Central memory CD8-positive, alpha-beta T cell (primary cell): ENCODE measurements at places on chromosomes 16 and 17.

GRCh38 chr17:77120868-77121267 lies 19.9 kb upstream of the SEC14L1 start:
- peaks cover 2% of the 10 kb centered on the region for H3K36me3 ChIP-seq
- no peak overlapping the region for H3K4me3 ChIP-seq

GRCh38 chr17:11836508-11836907 lies 160.8 kb downstream of the ZNF18 start:
- no peak overlapping the region for H3K4me3 ChIP-seq
- no peaks in the 10 kb centered on the region for H3K36me3 ChIP-seq
- no peak overlapping the region for H3K27ac ChIP-seq
- no peaks in the 10 kb centered on the region for H3K4me1 ChIP-seq
- no peak for DNase-seq

GRCh38 chr17:3766779-3767178 lies 34.2 kb downstream of the ITGAE start:
- no peak for DNase-seq
- no peaks in the 10 kb centered on the region for H3K27me3 ChIP-seq
- peak overlapping the region; percentile 89 for H3K4me3 ChIP-seq

DNA sequence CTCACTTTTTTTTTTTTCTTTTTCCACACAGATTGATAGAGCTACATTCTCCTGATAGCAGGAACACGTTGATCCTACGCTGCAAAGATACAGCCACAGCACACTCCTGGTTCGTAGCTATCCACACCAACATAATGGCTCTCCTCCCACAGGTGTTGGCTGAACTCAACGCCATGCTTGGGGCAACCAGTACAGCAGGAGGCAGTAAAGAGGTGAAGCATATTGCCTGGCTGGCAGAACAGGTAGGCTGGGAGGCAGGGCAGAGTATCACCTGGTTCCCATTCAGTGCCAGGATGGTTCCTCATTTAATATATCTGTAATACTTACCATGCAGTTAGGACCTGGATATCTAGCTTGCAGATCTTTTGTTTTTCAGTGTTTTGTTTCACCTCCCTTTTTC lies 51.1 kb upstream of the VPS4A start:
- H3K4me1 ChIP-seq = peaks cover 11% of the 10 kb centered on the region
- peaks cover 18% of the 10 kb centered on the region for H3K36me3 ChIP-seq
- H3K27me3 ChIP-seq = no peaks in the 10 kb centered on the region
- H3K4me3 ChIP-seq = no peak overlapping the region

DNA sequence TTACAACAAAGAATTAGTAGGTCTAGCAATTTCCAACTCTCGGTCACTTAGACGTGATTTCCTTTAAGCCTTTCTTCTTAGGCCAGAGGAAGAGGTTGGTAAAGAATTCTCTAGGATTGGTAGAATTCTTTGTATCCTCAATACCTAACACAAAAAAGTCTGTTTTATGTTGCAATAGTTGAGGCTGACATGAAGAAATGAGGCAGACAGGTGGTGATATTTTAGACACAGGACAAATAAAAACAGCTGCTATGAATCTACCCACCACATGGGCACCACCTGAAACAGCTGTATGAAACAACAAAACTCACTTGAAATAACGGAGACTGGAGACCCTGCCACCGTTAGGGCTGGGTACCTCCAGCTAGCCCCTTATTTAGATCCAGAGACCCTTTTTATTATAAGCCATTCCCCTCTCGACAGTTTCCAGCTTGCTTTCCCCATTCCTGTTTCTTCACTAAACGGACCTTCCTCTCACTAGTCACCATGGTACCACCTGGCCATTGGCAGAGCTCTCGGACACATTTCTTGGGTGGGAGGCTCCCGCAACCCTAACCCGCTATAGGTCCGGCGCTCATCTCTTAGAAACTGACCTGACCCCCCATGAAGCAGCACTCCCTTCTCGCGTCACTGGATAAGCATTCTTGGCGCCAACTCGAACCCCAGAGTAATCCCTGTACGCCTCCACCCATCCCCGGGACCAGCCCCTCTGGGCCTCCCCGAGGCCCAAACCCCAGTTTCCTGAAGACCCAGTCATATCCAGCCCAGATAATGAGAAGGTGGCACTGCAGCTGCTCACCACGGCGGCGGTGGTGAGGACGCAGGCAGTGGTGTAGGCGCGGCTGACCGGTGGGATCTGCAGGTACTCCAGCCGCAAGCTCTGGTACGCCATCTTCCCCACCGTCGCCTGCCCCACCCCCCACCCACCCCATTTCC lies at the start of gene DERL2:
Gene DERL2 (minus strand): TSS at position 909 of the 936 bp plus-strand sequence. CDS start 17 bp downstream, at position 892.
- no peaks in the 10 kb centered on the region for H3K27me3 ChIP-seq
- H3K4me1 ChIP-seq = peaks cover 37% of the 10 kb centered on the region
- DNase-seq = no peak
- peak within 1 kb of the TSS; percentile 97 for H3K27ac ChIP-seq
- H3K36me3 ChIP-seq = peaks cover 58% of the 10 kb centered on the region
- peak within 1 kb of the TSS; percentile 93 for H3K4me3 ChIP-seq

DNA sequence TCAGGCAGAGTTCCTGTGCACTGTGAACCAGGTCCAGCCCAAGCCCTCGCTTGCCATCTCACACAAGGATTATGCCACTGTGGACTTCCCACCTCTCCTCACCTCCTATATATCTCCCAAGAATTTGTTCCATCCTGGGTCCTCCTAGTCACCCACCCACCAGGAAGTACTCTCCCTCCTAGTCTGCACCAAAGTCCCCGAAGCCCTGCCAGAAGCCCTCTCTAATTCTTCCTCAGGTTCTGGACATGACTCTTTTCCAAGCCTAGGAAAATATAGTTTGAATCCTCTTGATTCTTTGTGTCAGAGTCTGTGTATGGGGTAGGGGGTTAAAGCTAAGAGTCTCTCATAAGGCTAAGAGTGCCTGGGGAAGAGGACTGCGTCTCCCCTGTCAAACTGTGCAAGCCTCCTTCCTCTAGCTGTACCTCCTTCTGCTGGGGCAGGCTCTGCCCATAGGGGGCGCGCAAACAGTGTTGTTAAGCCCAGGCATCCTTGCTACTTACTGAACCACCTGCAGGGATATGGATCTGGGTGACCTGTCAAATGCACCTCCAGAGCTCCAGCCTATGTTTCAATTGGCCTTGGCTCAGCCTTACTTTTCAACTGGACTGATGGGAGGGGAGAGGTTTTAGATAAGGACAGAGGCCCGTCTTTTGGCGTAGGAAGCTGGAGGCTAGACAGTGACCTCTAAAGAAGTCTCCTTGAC lies 16.6 kb upstream of the DLX4 start:
- peaks cover 7% of the 10 kb centered on the region for H3K4me1 ChIP-seq
- no peak overlapping the region for H3K4me3 ChIP-seq
- no peak overlapping the region for H3K27ac ChIP-seq
- peaks cover 82% of the 10 kb centered on the region for H3K27me3 ChIP-seq
- peaks cover 3% of the 10 kb centered on the region for H3K36me3 ChIP-seq

GRCh38 chr16:14458576-14458975 lies 171.5 kb downstream of the PARN start:
- peaks cover 14% of the 10 kb centered on the region for H3K36me3 ChIP-seq
- no peak for DNase-seq
- H3K4me1 ChIP-seq = peaks cover 23% of the 10 kb centered on the region
- no peaks in the 10 kb centered on the region for H3K27me3 ChIP-seq

- H3K36me3 ChIP-seq = peaks cover 2% of the 10 kb centered on the region
- H3K27me3 ChIP-seq = peaks cover 10% of the 10 kb centered on the region
- H3K4me1 ChIP-seq = no peaks in the 10 kb centered on the region
- H3K27ac ChIP-seq = no peak overlapping the region
- DNase-seq = no peak
Measured at GRCh38 chr17:20059728-20060188, 50.6 kb downstream of the SPECC1 start.

DNA sequence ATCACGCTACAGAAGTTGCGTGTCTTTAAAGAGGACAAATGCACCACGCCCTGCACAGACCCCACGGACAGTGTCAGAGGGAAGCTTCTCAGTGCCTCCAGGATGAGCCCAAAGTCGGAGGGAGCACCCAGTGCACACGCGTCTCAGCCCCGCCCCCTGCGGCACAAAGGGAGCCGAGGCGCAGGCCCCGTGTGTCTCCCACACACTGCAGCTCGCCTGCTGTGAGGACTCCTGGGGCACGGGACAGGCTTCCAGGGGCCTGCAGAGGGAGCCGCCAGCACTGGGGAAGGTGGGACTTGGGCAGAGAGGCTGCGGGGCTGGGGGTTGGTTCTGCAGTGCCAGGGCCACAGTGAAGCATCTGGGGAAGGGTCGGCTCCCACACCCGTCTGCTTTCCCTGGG lies 77.4 kb downstream of the LMF1 start:
- H3K36me3 ChIP-seq = peaks cover 5% of the 10 kb centered on the region
- no peaks in the 10 kb centered on the region for H3K27me3 ChIP-seq

- H3K4me3 ChIP-seq = no peak overlapping the region
- H3K36me3 ChIP-seq = peaks cover 12% of the 10 kb centered on the region
- DNase-seq = no peak
- H3K4me1 ChIP-seq = peaks cover 10% of the 10 kb centered on the region
Measured at GRCh38 chr16:67088551-67088950, 21.2 kb upstream of the PHAF1 start.

- H3K36me3 ChIP-seq = peaks cover 30% of the 10 kb centered on the region
- H3K4me3 ChIP-seq = peak overlapping the region; percentile 90
- H3K27ac ChIP-seq = peak overlapping the region; percentile 86
- peaks cover 36% of the 10 kb centered on the region for H3K4me1 ChIP-seq
- no peak for DNase-seq
- no peaks in the 10 kb centered on the region for H3K27me3 ChIP-seq
Measured at GRCh38 chr16:30747331-30747730, 894 bp upstream of the PHKG2 start.

GRCh38 chr16:63983401-63983800 lies 1138.5 kb downstream of the CDH11 start:
- H3K4me3 ChIP-seq = no peak overlapping the region
- DNase-seq = no peak
- H3K36me3 ChIP-seq = no peaks in the 10 kb centered on the region
- H3K27ac ChIP-seq = no peak overlapping the region

DNA sequence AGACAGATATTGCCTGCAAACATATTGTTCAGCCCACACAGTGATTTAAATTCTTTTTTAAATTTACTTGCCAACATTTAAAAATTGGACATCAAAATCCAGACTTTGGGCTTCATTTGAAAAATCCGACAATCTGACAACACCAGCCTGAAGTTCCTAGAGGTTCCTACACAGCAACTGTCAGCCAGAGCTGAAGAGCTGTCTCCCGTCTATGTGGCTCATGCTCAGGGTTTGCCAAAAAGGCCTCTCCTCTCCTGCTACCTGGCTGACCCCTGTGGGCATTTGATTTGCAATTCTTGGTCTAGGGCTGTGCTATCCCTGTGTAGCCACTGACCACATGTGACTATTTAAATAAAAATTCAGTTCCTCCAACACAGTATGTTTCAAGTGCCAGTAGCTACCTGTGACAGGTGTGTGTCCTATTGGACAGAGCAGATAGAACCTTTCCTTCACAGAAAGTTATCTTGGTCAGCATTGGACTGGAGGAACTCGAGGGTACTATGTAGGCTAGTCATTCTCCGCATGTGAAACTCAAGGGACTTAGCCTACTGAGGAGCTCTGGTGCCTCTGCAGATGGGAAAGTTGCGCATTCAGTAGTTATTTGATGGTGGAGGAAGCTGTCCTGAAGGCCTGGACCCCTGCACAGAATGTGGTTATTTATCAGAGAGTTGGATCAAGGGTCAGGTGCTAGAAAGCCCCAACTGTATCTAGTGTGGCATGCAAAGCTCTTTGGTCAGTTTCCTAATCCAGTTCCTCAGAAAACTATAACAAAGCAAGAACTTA lies 2.7 kb downstream of the LYRM1 start:
- DNase-seq = no peak
- no peak overlapping the region for H3K4me3 ChIP-seq
- H3K27me3 ChIP-seq = no peaks in the 10 kb centered on the region
- H3K4me1 ChIP-seq = peaks cover 75% of the 10 kb centered on the region
- peak overlapping the region; percentile 22 for H3K27ac ChIP-seq

DNA sequence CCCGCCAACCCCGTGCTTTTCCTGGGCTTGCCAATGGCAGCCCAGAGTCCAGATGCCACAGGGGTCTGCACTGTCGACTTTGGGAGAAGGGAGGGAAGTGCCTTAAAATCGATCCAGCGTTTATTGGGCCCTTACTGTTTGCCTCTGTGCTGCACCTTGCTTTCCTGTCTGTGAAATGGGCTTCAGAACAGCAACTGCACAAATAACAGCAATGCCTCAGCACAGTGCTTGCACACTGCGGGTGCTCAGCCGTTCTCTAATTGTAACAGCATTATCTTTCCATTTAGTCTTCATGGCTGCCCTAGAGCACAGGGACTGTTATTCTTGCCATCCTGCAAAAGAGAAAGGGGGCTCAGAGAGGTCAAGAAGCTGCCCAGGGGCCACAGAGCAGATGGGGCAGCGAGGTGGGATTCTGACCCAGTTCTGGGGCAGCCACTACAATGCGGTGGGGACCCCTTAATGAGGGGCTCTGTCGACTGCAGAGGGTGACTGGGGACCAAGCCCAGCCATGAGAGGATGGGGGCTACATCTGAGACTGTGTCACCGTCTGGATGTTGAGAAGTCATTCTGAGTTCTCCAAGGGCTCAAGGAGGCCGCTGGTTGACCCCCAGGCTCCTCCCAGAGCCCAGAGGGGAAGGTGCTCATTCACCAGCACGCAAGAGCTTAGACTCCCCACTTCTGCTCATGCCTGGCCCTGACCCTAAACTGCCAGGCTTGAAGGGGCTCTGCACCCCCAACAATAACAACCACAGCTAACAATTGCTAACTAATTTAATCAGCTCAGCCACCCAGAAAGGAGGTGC lies 9.4 kb upstream of the FOXF1 start:
- H3K36me3 ChIP-seq = peaks cover 4% of the 10 kb centered on the region
- DNase-seq = no peak
- H3K27ac ChIP-seq = no peak overlapping the region
- H3K4me1 ChIP-seq = peaks cover 2% of the 10 kb centered on the region
- H3K27me3 ChIP-seq = peaks cover 94% of the 10 kb centered on the region

DNA sequence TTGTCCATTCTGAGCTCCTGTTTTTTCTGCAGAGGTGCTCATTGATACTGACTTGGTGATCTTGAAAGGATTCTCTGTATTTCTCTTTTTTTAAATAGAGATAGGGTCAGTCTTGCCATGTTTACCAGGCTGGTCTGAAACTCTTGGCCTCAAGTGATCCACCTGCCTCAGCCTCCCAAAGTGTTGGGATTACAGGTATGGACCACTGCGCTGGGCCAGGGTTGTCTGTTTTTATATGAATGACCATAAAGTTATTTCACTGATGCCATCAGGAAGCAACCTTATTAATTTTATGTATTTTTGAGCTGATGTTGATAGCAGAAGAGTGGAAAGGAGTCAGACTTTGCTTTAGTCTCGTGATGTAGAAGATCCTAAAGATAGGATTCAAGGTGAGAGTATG lies 35.7 kb upstream of the METTL9 start:
- peaks cover 8% of the 10 kb centered on the region for H3K4me1 ChIP-seq
- no peak for DNase-seq
- H3K27me3 ChIP-seq = no peaks in the 10 kb centered on the region
- H3K27ac ChIP-seq = no peak overlapping the region

DNA sequence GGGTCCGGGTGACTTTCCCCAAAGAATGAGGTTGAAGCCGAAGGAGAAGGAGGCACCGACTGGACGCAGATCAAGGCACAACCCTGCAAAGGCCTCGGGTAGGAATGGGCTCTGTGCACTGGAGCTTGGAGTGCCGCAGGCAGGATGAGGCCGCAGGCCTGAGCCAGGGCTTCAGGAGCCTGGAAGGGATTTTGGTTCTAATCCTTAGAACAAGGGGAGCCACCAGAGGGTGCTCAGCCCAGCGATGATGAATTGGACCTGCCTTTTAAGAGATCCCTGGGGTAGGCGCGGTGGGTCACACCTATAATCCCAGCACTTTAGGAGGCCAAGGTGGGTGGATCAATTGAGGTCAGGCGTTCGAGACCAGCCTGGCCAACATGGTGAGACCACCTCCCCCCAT lies 8.1 kb downstream of the CIBAR2 start:
- no peak for DNase-seq
- H3K36me3 ChIP-seq = peaks cover 7% of the 10 kb centered on the region
- no peaks in the 10 kb centered on the region for H3K27me3 ChIP-seq
- H3K4me3 ChIP-seq = peak overlapping the region; percentile 50
- H3K27ac ChIP-seq = peak overlapping the region; percentile 70
